ENCODE measurements at places on chromosomes 13 and 19.

DNA sequence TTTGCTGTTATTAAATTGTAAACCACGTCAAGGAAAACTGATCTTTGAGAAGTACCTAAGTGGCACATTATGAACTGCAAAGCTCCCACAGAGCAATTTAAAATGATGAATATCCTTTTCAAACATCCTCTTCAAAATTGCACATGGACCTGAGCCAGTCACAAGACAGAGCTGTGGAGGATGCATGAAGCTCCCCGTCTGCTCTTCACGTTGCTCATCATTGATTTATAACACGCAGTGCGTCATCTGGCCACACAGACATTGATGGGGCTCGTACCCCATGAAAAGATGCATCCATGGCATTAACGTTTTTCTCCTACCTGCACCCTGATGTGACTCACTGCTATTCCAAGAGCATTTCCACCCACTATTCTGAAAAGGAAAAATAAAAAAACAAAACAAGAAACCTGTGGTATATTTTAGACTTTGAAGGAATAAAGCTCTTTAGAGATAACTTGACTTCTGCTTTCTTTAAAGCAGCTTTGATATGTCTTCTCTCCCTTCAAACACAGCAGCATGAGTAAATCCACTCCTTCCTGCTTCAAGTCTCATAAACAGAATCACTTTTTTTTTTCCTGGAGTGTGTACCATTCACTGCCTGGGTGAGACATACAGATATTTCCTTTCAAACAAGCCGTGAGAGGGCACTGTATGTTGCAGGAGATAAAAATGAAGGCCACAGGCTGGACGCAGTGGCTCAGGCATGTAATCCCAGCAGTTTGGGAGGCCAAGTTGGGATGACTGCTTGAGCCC is 7.2 kb upstream of the SERTM1 start:
- no peak for DNase-seq

- DNase-seq, result no peak
These were observed 932.0 kb downstream of the SLITRK6 start for GRCh38 chr13:84867246-84867645.

GRCh38 chr13:30159446-30159839 is 147.9 kb downstream of the KATNAL1 start:
- peak; percentile 80 for DNase-seq

- DNase-seq, result no peak
These were observed 1.3 kb downstream of the SNRPA start for GRCh38 chr19:40752257-40752781.

GRCh38 chr19:42281146-42281826 is 12.2 kb downstream of the CIC start:
- DNase-seq, result peak; percentile 27

- DNase-seq, result peak; percentile 47
These were observed 767 bp upstream of the GPR18 start for GRCh38 chr13:99258946-99259345.

DNA sequence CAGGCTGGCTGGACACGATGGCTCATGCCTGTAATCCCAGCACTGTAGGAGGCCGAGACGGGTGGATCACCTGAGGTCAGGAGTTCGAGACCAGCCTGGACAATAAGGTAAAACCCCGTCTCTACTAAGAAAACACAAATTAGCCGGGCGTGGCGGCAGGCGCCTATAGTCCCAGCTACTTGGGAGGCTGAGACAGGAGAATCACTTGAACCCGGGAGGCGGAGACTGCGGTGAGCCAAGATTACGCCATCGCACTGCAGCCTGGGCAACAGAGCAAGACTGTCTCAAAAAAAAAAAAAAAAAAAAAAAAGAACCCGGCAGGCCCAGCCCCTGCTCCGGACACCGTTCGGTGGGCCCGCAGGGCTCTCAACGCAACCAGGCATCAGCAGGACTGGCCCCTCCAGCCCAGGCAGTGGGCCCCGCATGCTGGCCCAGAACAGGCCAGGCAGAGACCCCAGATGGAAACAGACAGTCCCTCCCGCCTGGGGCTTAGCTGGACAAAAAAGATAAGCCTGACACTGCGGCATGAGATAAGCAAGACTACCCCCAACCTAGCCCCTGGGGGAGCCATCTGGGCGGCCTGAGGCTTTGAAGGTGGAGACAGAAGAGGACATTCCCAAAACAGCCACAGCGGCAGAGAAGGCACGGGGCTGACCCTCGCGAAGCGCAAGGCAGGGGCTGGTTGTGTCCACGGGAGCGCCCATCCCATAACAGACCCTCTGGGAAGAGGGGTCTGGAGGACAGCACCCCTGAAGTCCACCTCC is 11.6 kb downstream of the REXO1 start:
- DNase-seq, result no peak

DNA sequence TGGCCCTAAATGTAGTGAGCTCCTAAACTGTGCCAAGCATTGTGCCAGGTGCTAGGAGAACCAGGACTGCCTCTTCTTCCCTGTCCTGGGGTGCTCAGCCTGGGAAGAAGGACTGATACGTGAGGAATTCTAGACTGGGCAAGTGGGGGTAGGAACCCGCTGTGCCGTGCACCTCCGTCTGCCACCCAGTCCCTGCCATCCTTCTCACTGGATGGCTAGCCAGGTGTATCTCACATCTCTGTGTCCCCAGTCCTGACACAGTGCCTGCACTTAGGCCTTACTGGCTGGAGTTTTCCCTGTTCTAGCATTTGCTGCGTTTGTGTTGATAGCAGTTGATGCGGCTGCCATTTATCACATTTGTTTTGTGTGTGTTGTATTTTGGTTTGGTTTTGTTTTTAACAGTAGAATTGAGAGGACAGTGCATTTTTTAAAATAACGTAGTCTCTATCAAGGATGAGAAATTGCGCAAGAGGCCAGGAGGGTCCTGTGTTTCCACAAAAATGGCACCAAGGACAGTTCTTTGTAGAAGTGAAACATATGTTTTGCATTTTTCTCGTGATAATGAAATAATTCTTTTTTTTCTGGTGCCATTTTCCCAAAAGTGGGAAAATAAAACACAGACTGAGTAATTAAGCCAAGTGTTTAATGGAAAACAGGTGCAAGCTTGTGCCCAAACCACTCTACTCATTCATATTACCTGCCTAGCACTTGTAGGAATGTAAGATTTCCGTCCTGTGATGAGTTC is 4.7 kb upstream of the GPR183 start:
- DNase-seq, result no peak

GRCh38 chr13:42494157-42494556 is 79.8 kb upstream of the TNFSF11 start:
- DNase-seq, result peak; percentile 70

DNA sequence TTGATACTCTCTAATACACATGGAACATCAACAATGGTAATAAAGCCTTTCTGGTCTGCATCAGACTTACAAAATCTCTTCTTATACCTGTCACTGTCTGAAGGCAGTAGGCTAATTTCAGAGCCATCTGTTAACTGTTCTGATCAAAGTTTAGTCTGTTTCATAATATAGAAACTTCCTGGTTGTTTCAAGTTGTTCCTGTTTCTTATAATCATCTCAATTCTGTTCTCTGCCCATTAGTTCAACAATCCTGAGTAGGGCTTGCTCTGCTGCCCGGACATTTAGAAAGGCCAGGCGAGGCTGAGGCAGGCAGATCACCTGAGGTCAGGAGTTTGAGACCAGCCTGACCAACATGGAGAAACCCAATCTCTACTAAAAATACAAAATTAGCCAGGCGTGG is 5.4 kb upstream of the ZSCAN5A start:
- no peak for DNase-seq

GRCh38 chr13:61648547-61648946 is 232.9 kb upstream of the PCDH20 start:
- no peak for DNase-seq
